Suppressor macrophage (primary cell): ENCODE measurements at places on chromosomes 7 and 10.

DNA sequence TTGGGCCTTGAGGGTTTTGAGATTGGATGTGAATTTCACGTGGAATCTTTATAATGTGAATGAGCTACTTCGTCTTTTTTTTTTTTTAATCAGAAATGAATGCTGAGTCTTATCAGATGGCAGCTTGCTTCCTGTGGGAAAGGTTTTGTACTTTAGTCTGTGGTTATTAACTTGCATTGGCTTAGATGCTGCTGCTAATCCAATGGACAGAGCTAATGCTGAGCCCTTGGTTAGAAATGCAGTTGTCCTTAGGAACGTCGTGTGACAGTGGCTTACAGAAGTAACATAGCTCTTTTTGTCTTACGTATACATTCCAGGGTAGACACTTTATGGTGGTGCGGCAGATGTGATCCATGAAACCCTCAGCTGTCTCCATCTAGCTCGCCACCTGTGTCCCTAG is 32.8 kb downstream of the ADCY1 start:
- DNase-seq, result no peak

DNA sequence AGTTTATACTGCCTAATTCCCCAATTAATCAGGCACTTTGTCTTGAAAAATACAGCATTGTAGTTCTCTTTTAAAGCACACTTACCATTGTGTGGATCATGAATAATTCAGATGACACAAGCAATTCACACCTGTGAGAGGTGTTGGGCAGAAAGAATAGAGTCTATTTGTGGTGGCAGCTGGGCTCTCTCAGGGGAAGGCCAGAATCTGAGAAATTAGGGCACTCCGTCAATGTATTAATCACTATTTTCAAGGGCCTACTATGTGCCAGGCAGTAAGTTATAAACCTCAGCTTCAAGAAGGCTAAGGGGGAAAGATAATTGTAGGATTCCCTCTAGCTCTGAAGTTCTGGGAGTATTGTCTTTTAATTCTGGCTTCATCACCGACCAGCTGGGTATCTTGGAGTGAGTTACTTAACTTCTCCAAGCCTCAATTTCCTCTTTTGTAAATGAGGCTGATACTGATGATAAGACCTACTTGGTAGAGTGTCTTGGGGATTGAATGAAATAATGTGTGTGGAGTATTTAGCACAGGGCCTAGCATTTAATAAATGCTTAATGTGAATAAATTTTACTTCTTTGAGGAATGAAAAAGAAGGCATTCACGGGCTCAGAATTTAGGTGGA is 2.5 kb downstream of the CHN2 start:
- peak; percentile 44 for DNase-seq

DNA sequence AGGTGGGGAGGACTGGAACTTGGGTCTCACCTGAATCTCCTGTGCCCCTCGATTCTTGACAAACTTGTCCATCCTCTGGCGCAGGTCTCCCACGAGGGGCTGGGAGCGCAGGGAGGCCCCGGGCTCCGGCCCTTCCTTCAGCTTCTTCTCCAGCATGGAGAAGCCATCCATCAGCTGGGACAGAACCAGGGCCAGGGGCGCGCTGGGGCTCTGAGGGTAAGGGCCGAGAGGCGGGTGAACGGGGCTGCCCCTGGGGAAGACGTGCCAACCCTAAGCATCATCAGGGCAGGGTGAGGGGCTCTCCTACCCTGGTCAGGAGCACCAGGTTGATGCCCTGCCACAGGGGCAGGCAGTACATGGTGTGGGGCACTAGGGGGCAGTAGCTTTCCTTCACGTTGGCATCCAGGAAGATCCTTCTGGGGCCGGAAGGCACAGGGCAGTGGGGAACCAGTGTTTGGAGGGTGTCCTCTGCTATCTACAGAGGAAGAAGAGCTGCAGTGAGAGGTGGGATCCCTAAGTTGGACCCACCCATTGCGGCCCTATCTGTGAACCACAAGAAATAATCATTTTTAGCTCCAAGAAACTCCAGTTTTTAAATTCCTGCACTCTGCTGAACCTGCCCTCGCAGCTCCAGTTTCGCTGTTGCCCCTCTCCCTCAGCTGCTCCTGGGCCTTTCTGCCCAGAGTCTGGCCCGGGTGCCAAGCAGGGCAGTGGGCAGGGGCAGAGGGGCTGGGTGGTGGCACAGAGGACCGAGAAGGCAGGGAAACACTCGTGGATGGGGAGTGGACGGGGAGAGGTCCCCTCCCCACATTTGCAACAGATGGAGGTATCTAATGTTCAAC is 10.8 kb upstream of the PYROXD2 start:
- DNase-seq, result peak; percentile 71

GRCh38 chr10:66242885-66243284 is 683.0 kb upstream of the LRRTM3 start:
- DNase-seq, result no peak

GRCh38 chr10:31549896-31550295 is 230.9 kb downstream of the ZEB1 start:
- peak; percentile 9 for DNase-seq

DNA sequence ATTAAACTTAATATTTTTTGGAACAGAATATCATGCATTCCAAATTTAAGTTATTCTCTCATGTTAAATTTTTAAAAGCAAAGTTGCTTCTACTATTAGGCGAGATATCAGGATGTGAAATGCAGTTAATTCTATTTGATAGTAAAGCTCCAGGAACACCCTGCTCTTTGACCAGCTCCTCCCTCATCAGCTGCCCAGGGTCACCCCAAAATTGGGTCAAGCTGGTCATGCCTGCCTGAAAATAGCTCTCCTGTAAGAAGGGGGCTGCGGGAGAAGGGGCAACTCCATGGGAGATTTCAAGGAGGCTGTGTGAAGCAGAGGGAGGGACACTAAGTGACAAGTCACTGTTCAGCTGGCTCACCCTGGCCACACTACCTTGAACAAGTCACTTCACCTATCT is 5.9 kb downstream of the PPP1R3C start:
- DNase-seq, result no peak

GRCh38 chr7:130918129-130919052 is 184.4 kb upstream of the KLF14 start:
- no peak for DNase-seq

- no peak for DNase-seq
These were observed 631.9 kb upstream of the ANKRD30A start for GRCh38 chr10:36493516-36493880.

GRCh38 chr7:71636329-71636728 is 504.4 kb downstream of the GALNT17 start:
- DNase-seq, result no peak

GRCh38 chr7:39637963-39638485 is 14.7 kb downstream of the RALA start:
- no peak for DNase-seq

- DNase-seq, result peak; percentile 57
These were observed 616.4 kb downstream of the SDK1 start for GRCh38 chr7:3917436-3917835.

DNA sequence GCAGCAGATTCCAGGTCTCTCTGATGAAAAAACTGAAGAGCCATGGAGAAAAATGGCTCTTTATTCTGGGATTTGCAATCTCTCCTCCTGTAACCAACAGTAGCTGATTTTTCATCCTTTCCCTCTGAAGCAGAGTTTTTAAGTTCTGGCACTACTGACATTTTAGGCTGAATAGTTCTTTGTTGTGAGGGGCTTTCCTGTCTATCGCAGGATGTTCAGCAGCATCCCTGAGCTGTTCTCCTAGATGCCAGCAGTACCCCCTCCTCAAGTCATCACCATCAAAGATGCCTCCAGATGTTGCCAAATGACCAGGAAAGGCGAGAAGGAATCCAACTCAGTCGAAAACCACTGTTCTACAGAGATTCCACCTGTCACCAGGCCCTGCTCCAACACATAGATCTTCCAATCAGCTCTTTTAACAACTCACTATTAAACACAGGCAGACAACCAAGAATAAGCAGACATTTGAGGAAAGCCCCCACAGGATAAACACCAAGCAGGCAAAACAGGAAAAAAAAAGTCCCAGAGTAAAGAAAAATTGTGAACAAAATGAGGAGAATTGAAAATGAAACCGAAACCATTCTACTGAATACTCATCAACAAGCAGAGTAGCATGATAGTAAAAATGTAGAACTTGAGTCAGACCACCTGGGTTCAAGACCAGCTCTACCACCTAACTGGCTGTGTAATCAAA is 124.8 kb downstream of the MPP7 start:
- DNase-seq, result peak; percentile 19

DNA sequence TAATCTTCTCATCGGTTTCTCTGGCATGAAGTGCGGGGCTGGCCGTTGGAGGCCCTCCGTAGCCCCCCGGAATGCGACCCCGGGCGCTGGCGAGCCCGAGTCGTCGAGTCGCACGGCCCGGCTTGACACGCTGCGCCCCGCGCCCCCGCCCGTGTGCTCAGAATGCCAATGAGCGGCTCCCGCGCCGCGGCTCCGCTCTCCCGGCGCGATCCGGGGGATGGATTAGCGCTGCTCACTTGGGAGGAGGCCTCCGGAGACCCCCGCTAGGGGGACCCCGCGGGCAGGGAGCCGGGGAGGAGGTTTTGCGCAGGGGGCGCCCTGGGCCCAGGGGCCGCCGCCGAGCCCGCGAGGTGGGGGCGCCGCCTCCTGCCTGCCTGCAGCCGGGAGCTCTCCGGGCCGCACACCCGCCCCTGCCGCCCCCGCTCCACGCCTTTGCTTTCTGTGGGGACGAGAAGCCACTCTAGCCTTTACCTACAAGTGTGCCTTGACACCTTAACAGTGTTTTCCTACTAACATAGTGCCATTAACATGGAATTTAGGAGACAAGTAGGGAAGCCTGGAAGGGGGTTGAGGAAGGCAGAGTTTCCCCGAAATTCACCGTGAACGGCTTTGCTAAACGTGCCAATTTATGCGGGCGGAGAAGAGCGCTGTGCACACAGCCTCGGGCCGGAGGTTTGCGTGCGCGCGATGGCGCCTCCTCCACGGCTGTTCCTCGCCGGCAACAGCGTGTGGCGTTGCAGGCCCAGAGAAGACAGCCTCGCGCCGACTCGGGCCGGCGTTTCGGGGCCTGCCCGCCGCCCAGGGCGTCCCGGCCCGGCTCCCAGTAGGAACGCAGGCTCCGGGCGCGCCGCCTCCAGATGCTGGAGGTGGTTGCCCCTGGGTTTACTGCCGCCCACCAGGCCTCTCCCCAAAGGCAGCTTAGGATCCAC is 7.1 kb downstream of the SHH start:
- peak; percentile 82 for DNase-seq

GRCh38 chr10:132469197-132469884 is 68.2 kb upstream of the INPP5A start:
- DNase-seq, result no peak

GRCh38 chr7:107960272-107960671 is 42.7 kb downstream of the LAMB1 start:
- DNase-seq, result no peak

DNA sequence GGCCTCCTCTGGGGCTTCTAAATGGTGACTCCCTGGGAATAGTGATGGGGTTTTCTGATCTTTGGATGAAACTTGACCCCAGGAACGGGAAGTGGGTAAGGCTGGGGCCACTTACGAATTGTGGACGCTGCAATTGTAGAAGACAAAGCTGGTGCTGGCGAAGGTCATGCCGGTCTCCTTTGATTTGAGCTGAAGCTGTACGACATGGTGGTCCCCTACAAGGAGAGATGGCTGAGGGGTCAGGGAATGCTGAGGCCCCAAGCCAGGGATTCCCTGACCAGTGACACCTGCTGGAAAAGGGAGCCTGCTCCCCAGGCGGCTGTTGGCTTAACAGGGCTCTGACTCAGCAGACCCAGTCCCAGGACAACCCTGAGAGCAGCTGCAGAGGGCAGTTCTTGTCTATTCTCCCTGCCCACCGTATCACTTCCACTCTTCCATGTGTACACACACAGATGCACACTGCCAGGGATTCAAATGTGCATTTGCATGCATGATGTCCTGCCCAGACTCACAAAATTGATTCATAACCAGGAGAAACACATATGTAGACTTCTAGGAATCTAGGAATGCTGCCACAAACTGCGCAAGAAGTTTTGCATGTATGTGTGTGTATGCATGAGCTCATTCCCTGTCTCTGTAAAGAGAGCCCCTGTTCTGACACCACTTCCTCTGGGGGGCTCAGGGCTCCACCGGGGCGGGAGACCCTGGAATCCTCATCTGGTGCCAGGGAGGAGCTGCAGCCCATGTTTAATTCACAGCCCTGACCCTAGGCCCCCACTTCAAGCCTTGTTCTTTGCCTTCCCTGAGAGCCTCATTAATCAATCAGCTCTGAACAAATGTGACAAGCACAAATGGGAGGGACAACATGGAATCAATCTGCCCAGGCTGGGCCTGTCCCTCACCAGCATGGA is 350.0 kb downstream of the PLXNA4 start:
- DNase-seq, result no peak

DNA sequence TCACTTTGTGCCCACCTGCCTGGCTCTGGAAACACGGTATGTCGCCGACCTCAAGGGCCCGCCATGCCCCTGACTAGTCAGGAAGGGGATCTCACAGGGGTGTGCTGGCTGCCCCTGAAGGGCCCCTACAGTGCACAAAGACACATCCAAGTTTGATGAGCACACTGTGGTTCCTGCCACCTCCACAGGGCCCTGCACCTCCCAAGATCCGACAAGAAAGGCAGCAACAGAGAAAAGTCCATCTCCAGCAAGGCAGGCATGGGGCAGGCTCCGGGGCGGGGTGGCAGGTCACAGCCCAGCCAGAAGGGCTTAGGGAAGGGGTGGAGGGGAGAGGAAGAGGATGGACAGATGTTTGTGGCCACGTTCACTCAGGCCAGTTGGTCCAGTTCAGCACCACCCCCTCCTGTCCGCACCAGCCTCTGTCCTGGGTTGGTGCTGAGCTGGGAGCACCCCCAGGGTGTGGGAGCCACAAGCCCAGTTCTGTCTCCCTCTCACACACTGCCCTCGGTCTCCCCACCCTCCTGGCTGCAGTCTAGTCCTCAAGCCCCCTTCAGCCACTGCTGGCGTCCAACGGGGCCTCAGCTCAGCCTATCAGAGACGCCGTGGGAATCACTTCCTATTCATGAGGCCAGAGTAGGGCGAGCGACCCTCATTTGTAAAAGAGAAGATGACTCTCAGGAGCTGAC is 11.5 kb downstream of the DRGX start:
- no peak for DNase-seq

DNA sequence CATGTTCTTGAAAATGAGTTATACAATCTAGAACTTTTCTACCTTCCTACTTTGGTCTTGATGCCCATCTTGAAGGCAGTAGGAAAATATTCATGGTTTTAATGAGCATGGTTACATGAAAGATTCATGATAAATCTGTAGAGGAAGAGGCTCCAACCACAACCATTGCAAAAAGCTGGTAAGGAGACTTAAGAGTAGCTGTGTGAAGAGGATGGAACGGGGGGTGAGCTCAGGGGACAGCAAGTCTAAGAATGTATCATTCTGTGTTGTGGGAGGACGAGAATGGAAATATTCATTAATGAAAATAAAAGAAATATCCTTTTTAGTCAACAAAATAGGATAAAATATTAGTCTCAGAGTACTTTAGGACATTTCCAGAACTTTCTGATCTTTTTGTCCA is 81.1 kb downstream of the BMPER start:
- no peak for DNase-seq

- DNase-seq, result no peak
These were observed 64.4 kb downstream of the DNAJB9 start for GRCh38 chr7:108634036-108634435.

DNA sequence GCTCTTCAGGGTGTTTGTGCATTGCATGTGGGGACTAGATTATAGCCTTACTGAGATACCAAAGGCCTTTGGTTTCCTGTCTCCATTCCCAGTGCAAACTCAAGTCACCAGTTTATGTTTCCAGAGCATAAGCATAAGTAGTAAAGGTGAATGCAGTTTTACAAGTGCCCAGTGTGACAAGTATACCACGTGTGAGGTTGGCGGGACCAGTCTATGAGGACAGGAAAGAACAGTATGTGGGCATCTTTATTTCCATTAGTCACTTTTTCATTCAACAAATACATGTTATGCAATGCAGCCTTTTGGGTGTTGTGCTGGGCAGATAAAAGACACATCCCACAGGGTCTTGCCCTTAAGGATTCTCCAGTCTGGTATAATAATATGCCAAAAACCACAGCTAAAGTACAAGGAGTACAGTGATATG is 146.5 kb downstream of the ARID5B start:
- DNase-seq, result no peak
